ENCODE measurements at places on chromosomes 7 and 10.

DNA sequence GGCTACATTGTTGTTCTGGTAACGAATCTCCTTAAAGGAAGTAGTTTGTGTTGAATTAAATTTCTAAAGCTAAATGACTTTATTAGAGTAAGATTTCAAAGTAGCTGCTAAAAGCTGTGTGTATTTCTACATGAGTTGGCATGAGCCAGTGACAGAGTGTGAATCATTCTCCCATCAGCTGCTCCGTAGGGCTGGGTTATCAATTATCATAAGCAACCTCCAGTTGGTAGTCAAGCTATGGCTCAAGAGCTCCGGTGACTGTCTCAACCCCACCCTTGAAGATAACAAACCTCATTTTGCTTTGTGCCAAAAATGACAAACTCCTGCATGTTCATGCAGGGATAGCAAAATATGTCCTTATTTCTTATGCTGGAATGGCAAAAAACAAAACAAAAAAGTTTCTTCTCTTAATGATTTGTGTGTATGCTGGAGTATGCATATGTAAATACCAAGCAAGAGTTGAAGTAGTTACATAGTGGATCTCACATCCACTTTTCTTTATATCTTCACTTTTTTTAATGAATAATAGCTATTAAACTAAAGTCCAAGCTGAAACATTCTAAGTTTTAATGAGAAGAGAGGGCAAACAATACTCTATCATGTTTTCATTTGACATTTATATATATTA, 249.4 kb downstream of the CACNA2D1 start:
- DNase-seq = no peak

- peak; percentile 51 for DNase-seq
Measured at GRCh38 chr7:150974468-150975391, 3.4 kb downstream of the KCNH2 start.

DNA sequence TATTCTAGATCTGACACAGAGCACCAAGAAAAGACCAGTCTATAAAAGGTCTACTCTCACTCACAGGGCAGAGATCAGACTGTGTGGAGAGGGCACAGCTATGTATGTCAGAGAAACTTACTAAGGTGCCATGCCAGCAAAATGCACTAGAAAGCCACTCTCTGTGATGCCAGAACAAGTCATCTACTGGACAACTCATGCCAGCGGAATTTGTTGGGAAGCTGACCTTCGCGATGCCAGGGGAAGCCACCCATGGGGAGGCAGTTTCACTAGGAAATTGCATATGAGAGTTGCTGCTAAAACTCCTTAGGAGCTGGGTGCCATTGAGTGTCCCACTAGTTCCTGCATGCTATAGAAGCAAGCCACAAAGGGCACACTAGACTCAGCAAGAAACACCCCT, 58.5 kb downstream of the MICU1 start:
- no peak for DNase-seq

- no peak for DNase-seq
Measured at GRCh38 chr7:127980901-127981300, 50.3 kb downstream of the LRRC4 start.

- DNase-seq = no peak
Measured at GRCh38 chr10:102775935-102776669, 32.4 kb downstream of the WBP1L start.

GRCh38 chr10:103696411-103697145, 158.8 kb downstream of the SH3PXD2A start:
- no peak for DNase-seq

DNA sequence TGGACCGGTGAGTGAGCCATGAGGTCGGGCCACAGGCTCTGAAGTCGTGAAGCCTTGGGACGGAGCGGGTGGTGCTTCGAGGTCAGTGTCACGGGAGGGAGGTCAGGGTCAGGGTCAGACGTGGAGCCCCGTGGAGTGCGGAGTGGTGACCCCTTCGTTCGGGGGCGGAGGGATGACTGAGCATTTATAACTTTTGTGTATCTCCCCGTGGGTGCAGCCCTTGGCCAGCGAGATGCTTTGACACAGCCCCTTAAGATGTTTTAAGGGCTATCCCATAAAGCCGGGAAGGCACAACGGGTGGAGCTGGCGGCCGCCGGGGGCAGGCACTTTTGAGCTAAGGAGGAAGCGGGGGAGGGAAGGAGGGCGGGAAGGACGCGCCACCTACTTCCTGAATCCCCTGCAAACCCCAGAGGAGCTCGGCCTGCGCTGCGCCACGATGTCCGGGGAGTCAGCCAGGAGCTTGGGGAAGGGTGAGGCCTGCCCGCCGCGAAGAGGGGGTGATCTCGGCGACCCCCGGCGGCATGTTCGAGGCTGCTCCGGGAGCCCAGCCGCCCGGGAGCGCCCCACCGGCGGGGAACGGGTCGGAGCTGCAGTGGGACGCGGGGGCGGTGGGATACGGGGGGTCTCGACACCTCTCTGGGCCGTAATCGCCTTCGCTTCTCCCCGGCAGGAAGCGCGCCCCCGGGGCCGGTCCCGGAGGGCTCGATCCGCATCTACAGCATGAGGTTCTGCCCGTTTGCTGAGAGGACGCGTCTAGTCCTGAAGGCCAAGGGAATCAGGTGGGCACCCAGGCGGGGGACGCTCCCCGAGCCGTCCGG, at the start of gene GSTO1:
Gene GSTO1 (plus strand): TSS at position 400 of the 818 bp plus-strand sequence. CDS start 37 bp downstream, at position 437.
- no peak for DNase-seq

GRCh38 chr7:50851451-50851850, 68.8 kb upstream of the GRB10 start:
- DNase-seq = no peak

GRCh38 chr10:124521429-124521871, 59.8 kb downstream of the LHPP start:
- no peak for DNase-seq
